ENCODE measurements at places on chromosomes 6 and 20. TPM values are rescaled to one million over a fixed set of nuclear protein-coding genes. Genes with fewer than 3 reads are reported as not detected.

The EFCAB8 gene
- total RNA-seq, result 1.1 TPM

The GPX5 gene
- total RNA-seq, result not detected

The SIRPD gene
- total RNA-seq, result not detected

The HTR1E gene
- total RNA-seq, result not detected

GRCh38 chr6:45441851-45442453 is 64.2 kb upstream of the SUPT3H start:
- peak overlapping the region; percentile 40 for H3K27ac ChIP-seq
- DNase-seq, result no peak
- peaks cover 40% of the 10 kb centered on the region for H3K4me1 ChIP-seq
- no peak overlapping the region for H3K4me3 ChIP-seq
- H3K36me3 ChIP-seq, result no peaks in the 10 kb centered on the region

- H3K27me3 ChIP-seq, result peaks cover 13% of the 10 kb centered on the region
- H3K36me3 ChIP-seq, result no peaks in the 10 kb centered on the region
- no peaks in the 10 kb centered on the region for H3K4me1 ChIP-seq
- H3K27ac ChIP-seq, result no peak overlapping the region
- H3K4me3 ChIP-seq, result no peak overlapping the region
Measured at GRCh38 chr20:59661153-59661552, 56.8 kb downstream of the PHACTR3 start.

GRCh38 chr6:6790891-6791290 is 202.4 kb downstream of the LY86 start:
- H3K36me3 ChIP-seq, result no peaks in the 10 kb centered on the region
- no peak overlapping the region for H3K27ac ChIP-seq
- H3K27me3 ChIP-seq, result no peaks in the 10 kb centered on the region
- no peaks in the 10 kb centered on the region for H3K4me1 ChIP-seq
- no peak for DNase-seq
- no peak overlapping the region for H3K4me3 ChIP-seq

DNA sequence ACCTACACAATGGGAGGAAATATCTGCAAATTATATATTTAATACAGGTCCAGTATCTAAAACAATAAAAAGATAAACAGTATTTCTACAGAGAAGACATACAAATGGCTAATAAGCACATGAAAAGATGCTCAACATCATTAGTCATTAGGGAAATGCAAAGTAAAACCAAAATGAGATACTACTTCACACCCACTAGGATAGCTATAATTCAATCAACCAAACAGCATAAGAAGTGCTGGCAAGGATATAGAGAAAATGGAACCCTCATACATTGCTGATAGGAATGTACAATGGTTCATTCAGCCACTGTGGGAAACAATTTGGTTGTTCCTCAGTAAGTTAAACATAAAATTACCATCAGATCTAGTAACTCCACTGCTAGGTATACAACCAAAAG is 48.7 kb downstream of the NUDT3 start:
- DNase-seq, result no peak
- no peak overlapping the region for H3K27ac ChIP-seq
- no peak overlapping the region for H3K4me3 ChIP-seq
- H3K27me3 ChIP-seq, result no peaks in the 10 kb centered on the region

DNA sequence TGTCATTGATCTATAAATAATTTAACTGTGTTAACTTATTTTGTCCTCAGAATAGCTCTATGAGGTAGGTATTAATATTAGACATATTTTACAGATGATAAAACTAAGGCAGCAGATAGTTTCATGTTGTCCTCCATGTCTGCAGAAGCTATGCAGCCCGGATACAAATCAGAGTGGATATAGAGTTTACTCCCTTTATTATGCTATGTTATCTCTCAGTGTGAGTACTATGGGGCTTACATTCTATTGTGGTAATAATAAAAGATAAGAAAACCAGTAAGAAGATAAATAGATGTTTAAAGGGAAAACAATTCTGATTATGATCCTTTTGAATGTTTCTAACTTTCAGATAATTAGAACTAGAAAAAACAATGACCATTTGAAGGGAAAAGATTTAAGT is 979.8 kb upstream of the CITED2 start:
- no peaks in the 10 kb centered on the region for H3K27me3 ChIP-seq
- H3K4me3 ChIP-seq, result no peak overlapping the region
- H3K4me1 ChIP-seq, result peaks cover 3% of the 10 kb centered on the region
- H3K36me3 ChIP-seq, result no peaks in the 10 kb centered on the region

DNA sequence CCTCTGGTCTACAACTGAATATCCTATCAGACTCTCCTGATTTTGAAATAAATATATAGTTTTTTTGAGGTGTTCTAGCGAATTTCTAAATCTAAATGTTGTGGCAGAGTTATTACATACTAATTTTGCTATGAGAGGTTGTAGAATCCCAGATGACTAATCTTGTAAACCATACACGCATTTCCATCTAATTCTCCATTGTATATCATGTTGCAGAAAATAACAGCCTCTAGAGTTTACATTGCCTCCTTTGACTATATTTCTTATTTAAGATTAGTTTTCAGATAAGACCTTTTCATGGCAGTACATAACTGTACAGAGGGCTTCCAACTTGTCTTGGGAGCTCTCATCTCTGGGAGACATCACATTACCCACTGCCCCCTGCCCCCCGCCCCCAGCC is 22.9 kb downstream of the PTPN1 start:
- H3K4me1 ChIP-seq, result peaks cover 52% of the 10 kb centered on the region
- no peak for DNase-seq
- H3K27ac ChIP-seq, result 0 out of 2 replicates have a peak overlapping the region, but pooled peaks have one; percentile 35

DNA sequence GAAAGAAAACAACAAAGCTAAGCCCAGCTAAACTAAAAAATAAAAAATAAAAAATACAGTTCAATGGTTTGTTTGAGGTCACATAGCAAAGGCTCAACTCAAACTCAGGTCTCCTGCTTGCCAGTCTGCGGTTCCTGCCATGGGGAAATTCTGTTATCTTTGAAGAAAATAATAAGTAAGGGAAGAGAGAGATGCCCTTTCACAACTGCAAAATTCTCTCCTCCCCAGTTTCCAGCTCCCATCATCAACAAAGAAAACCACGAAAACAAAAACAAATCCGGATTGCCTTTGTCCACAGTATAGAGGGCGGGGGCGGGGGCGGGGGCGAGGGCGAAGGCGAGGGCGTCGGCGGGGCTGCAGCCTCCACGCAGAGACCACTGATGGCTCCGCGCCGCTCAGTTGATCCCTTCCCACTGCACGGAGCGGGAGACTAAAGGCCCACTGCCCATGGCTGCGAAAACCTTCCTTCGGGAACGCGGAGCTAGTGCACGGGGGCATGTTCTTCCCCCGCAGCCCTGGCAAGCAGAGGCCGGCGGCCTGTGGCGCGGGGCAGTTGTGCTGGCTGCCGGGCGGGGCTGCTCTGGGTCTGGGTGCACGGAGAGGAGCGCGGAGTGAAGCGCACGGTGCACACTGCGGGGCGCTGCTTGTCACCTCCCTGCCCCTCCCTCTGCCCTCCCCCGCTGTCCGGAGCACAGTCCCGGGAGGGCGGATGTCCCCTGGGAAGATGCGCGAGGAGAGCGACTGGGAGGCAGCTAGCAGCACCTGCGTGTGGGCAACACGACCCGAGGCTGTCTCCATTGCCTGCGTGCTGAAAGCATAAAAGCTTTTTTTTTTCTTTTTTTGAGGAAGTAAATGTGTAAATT is 54.1 kb upstream of the TPD52L1 start:
- DNase-seq, result no peak
- no peak overlapping the region for H3K27ac ChIP-seq
- H3K4me1 ChIP-seq, result 0 out of 2 replicates have a peak, but pooled peaks cover 6% of the 10 kb centered on the region
- H3K4me3 ChIP-seq, result peak overlapping the region; percentile 54
- H3K36me3 ChIP-seq, result no peaks in the 10 kb centered on the region

GRCh38 chr6:14656078-14656521 is 538.5 kb downstream of the CD83 start:
- H3K4me1 ChIP-seq, result no peaks in the 10 kb centered on the region
- H3K27me3 ChIP-seq, result peaks cover 13% of the 10 kb centered on the region
- H3K36me3 ChIP-seq, result no peaks in the 10 kb centered on the region
- DNase-seq, result no peak
- H3K4me3 ChIP-seq, result no peak overlapping the region
- H3K27ac ChIP-seq, result no peak overlapping the region

DNA sequence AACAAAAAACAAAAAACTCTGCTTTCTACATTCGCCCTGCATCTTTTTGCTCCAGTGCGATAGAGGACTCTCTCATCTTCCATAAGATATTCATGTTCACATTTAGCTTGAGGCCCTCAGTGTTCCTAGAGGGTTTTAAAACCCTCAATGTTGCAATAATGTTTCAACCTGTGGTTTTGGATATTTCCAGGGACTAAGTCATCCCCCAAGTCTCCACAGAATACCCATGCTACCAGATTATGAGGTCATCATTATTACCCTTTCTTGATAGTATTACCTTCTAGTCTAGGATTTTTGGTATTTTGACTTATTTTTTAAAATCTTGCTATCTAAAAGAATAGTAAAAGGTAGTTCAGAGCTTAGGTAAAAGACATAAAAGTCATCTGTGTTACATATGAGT is 480.5 kb upstream of the ID4 start:
- H3K36me3 ChIP-seq, result no peaks in the 10 kb centered on the region
- no peak overlapping the region for H3K27ac ChIP-seq
- no peak overlapping the region for H3K4me3 ChIP-seq
- DNase-seq, result no peak
- no peaks in the 10 kb centered on the region for H3K4me1 ChIP-seq
- no peaks in the 10 kb centered on the region for H3K27me3 ChIP-seq

DNA sequence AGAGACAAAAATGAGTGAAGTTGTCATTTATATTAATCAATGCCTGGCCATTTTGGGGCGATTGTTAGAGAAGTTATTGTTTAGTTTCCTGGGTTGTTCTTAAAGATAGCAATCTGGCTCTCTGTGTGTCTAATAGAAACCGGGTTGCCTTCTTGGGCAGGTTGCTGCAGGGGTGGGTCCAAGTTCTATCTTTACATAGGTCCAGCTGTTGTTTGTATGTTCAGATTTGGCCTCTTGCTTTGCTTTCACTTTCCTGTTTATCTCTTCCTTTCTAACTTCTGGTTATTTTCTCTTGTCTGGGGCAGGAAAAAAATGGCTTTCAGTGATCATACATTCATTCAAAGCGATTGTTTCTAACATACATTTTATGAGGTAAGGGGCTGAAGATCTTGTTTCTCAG is 128.4 kb upstream of the NOX3 start:
- no peaks in the 10 kb centered on the region for H3K36me3 ChIP-seq
- no peak for DNase-seq
- no peak overlapping the region for H3K4me3 ChIP-seq
- no peaks in the 10 kb centered on the region for H3K4me1 ChIP-seq

- no peaks in the 10 kb centered on the region for H3K27me3 ChIP-seq
- no peak overlapping the region for H3K27ac ChIP-seq
- no peak overlapping the region for H3K4me3 ChIP-seq
- no peaks in the 10 kb centered on the region for H3K4me1 ChIP-seq
- DNase-seq, result no peak
- H3K36me3 ChIP-seq, result no peaks in the 10 kb centered on the region
Measured at GRCh38 chr6:113634352-113635163, 222.6 kb upstream of the MARCKS start.
